ENCODE measurements at places on chromosomes 7 and 10.

DNA sequence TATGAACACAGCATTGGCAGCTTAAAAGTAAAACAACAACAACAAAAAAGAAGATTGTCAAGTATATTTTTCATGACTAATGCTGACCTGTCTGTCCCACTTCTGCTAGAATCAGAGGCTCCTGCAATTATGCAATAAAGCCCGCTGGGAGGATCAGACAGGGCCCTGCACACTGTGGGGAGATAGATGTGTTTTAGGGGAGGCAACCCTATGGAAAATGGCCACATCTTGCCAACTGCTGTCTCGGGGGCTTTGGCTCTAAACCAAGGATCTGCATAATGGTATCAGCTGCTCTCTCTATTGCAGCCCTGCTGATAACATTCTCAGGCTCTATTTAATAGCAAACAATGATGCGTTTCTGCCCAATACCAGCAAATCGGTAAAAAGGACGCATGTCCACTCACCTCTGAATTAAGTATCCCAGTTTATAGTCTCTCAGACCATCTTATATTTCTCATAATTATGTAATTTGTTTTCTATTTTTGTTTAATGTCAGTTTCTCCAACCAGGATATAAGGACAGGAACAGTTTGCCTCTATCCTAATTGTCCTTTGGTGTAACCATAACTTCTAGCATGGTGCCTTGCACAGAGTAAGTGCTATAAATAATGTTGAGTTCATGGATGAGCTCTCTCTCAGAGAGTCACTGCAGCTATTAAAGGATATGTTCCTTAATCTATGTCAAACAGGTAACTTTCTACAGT is 15.3 kb upstream of the PRKAR2B start:
- ATAC-seq, result no peak

DNA sequence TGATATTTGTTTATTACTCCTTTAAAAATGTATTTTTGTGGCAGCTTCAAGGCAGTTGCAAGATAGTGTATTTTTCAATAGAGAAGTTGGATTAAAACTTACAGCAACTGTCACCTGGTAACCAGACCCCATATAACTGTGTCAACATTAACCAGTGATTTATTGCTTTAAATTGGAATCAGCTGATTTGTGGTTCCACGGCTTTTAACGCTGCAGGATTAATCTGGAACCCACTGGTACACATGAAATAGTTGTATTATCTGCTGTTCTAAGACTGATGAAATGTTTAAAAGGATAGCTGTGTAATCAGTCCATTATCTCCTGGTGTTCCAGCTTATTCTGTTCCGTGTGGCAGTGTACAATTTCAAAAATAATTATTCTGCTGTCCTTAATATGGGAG is 180.2 kb downstream of the CELF2 start:
- no peak for ATAC-seq

DNA sequence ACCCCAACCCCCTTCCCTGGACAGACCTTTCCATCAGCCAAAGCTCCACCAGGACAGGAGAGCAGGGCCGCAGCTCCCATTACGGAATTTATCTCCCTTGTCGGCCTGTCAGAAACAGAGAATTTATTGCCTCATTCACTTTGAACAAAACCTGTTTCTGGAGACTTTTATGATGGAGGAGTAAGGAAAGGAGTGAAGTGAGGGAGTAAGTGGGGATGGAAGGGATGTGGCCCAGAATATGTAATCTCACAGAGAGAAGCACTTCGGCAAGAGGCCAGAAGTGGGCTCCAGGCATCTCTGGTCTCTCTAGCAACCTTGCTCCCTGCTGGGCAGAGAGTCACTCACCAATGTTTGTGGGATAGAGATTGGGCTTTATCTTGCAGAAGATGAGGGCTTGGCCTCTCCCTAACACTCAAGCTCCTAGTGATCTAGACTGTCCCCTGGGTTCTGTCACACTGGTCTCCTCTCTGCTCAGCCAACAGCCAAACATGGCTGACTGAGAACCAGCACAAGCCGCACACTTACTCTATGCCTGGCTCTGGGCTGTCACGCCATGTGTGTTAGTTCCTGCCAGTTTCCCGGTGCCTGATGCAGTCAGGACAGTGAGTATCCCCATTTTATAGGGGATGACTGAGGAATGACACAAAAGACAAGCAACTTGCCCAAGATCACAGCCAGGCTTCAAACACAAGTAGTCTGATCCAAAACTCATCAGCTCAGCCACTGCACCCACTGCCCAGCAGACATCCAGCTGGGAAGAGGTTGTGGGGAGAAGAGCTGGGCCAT is 149.4 kb upstream of the ZMIZ1 start:
- ATAC-seq, result no peak

DNA sequence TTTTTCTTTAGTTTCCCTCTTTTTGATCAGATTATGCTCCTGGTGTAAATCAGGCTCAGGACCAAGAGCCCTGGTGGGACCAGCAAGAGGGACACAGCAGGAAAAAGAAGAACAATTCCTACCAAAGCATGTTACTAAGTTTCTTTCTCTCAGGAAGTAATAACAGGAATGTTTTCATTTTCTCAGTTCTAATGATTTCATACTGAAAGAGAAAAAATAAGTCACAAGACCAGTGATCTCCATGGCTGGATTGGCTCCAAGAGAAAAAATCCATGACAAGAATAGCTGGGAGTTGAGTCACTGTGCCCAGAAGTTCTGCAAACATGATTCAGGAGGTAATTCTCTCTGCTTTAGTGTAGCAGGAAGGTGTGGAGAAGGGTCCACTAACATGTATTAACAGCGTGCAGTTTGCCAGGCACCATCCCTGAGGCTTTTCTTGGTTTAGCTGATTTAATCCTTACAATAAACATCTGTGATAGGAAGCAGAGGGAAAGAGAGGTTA is 23.8 kb upstream of the IFIT2 start:
- no peak for ATAC-seq

DNA sequence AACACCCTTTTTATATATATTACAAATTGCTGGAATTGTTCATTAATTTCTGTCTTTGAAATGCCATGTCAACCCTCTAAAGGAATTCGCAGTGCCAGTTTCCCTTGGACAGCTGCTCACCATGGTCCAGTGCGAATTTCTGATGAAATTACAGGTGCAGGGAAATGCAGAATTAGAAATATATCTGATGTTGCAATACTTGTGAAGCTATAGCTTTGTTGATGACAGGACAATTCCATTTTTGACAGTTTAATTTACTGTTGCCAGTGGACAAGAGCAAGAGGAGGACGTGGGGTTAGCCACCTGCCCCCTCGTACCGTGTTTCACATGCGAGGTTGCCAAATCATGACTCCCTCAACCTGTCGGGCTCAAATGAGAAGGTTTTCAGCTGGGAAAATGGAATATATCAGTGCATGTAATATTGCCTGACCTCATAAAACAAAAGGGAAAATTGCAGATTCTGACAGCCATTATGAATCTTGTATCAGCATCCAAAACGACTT is 140.6 kb downstream of the MGMT start:
- no peak for ATAC-seq

- no peak for ATAC-seq
These were observed 10.3 kb downstream of the GRIFIN start for GRCh38 chr7:2465928-2466327.

- ATAC-seq, result no peak
These were observed 9.0 kb downstream of the NFKB2 start for GRCh38 chr10:102404361-102405107.

DNA sequence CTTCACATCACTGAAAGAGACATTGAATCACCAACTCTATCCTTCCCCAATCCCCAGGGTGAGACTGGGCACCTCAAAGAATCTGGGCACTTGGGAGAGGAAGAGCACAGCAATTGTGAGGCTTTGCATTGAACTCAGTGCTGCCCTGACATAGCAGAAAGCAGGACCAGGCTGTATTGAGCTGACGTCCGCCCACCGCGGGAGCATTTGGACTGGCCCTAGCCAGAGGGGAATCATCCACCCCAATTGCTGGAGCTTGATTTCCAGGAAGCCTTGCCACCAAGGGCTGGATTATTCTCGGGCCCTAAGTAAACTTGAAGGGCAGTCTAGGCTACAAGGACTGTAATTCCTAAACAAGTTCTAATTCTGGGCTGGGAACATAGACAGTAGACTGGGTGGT is 416.3 kb upstream of the PHF14 start:
- no peak for ATAC-seq

- ATAC-seq, result no peak
These were observed 741.4 kb upstream of the POT1 start for GRCh38 chr7:125670926-125671572.

GRCh38 chr7:392822-393221 is 102.9 kb downstream of the FOXL3 start:
- ATAC-seq, result no peak

DNA sequence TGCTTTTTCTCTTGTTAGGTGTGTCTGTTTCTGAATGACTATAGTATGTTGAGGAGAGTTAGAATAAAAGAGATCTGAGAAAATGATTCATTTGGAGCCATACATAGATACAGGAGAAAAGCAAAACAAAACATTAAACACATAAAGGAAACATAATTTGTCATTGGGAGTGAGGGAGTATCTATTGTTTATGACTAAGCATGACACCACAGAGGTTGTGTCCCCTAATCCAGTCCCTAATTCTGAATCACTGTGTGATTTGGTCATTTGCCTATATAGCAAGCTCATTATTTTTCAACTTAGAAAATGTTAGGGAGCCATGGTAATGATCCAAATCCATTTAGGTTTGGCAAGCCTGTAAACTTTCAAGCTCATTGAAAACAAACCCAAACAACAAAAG is 132.3 kb upstream of the BMPER start:
- ATAC-seq, result peak; percentile 27

DNA sequence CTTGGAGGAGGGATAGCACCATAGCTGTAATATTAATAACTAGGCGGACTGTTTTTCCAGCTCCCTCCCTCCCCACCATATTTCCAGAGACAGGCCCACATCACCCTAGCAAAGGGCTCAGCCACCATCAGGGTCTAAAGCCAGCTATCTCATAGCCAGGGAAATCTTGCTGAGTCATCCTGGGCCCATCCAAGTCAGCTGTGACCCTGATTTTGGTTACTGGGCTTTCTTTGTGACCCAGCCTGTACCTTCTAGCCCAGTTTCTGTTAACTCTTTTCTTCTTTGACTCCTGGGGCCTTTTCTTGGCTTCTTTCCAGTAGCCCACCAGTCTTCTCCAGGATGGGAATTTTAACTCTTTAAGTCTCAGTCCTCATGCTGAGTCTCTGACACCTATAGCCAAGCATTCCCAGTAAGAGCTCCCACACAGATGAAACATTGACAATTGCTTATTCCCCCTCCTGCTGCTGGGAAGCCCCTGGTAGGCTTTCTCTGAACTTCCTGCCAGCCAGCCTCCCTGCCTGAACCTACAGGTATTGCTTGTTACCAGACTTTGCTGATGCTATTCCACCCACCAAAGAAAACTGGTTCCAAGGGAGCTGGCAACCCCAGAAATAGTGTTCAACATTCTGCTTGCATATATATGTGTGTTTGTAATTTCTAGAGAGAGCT is 34.8 kb upstream of the ADO start:
- ATAC-seq, result peak; percentile 59

DNA sequence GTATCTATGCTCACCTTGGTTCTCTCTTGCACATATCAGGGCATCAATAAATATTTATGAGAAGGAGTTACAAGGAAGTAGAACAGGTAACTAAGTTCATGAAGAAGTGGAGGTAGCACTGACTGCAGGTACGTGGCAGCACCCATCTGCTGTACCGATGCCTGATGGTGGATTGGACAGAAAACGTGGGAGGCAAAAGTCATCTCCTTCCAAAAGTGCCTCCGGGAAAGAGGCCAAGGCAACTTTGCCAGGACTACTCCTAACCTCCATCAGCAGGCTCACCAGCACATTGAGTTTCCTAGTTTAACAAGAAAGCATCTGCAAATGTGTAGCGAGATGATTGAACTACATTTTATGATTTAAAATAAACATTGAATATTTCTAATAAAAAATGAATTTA is 248.8 kb downstream of the ANKRD7 start:
- no peak for ATAC-seq

- no peak for ATAC-seq
These were observed 5.4 kb upstream of the STK17A start for GRCh38 chr7:43577485-43577951.

GRCh38 chr7:46814516-46815250 is 767.2 kb downstream of the TNS3 start:
- no peak for ATAC-seq

DNA sequence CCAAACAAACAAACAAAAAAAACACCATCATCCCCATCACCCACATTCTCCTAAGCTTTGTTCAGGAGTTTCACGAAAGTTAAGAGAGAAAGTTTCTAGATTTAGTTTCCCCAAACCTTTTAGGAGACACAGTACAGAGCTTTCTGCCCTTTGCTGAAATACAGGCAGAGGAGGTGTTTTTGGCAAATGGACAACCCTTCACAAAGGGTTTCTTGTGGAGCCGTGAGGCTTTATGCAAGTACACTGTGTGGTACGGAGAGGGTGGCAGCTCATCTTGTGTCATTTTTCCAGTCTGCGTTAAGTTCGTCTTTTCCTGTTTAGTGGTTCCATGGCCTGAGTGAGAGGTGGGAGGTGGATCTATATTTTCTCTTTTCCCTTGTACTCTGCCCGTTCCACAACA is 215.5 kb upstream of the PRKCQ start:
- ATAC-seq, result no peak

- no peak for ATAC-seq
These were observed 31.7 kb upstream of the RHOBTB1 start for GRCh38 chr10:60975716-60976115.

- ATAC-seq, result no peak
These were observed 143.0 kb downstream of the RPS24 start for GRCh38 chr10:78176320-78177317.

DNA sequence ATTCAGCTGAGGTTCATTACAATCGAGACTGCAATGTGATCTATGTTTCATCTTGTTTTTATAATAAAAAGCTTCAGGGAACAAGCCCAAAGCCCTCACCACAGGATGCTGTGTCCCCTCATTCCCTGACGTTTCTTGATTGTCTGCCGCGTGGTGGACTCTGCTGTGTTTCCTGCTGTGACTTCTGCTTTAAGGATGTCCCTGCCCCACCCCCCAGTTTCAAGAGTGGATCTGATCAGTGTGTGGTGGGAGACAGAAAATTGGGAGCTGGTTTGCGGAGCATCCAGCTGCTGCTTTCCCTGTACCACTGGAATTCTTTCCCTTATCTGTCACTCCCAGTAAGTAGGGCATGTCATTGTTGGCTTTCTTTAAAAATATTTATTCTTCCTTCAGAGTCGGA is 86.2 kb downstream of the CREM start:
- ATAC-seq, result no peak

DNA sequence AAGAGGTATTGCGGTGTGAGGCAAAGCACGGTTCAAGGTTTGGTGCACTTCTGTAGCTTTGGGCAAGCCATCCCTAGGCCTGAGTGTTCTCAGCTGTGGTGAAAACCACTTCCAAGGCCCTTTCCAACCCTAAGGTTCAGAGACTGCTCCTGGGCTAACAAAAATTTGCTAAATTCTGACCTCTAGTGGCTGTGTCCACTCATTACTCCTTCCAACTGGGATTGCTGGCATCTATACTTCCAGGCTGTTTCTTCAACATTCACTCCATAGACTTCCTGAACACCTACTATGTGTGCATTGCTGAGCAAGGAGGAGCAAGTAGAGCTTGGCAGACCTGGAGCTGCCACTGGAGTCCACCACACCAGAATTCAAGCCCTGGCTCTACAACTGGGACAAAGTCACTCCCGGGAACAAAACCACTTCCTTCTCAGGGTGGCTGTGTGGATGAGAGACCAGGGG is 29.3 kb upstream of the SH3PXD2A start:
- no peak for ATAC-seq

Data from activated CD4-positive, CD25-positive, alpha-beta regulatory T cell treated with anti-CD3 and anti-CD28 coated beads, Interleukin-2, amount 50 U/mL, for 24 hours (primary cell).